ENCODE measurements at places on chromosomes 12 and 14.

- DNase-seq: no peak
Observed at GRCh38 chr14:66884149-66884548, 305.1 kb upstream of the GARIN2 start.

GRCh38 chr12:108559748-108560147 lies 1.2 kb downstream of the SART3 start:
- no peak for DNase-seq

DNA sequence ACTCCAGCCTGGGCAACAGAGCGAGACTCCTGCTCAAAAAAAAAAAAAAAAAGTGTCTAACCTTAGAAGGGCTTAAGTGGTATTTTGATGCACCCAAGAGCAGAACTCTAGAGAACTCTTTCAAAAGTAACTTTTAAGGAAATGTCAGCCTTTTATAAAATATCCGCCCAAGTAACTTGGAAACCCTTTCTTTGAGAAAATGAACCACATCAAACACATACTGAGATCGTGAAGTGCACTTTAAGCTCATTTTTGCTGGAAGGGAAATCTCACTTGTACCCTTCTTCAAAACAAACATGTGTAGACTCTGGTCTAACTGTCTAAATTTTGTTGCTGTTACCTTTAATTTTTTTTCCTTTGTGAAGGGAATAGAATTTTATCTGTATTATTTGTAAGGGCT lies 5.5 kb downstream of the C12orf56 start:
- no peak for DNase-seq

DNA sequence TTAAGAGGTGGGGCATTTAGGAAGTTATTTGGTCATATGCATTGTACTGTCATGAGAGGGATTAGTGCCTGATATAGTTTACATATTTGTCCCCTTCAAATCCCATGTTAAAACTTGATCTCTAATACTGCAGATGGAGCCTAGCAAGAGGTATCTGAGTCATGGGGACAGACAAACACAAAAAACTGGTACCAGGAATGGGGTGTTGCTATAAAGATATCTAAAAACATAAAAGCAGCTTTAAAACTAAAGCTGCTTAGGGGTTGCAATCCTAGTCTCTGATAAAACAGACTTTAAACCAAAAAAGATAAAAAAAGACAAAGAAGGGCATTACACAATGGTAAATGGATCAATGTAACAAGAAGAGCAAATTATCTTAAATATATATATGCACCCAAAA lies 11.6 kb downstream of the CRY1 start:
- DNase-seq: no peak

DNA sequence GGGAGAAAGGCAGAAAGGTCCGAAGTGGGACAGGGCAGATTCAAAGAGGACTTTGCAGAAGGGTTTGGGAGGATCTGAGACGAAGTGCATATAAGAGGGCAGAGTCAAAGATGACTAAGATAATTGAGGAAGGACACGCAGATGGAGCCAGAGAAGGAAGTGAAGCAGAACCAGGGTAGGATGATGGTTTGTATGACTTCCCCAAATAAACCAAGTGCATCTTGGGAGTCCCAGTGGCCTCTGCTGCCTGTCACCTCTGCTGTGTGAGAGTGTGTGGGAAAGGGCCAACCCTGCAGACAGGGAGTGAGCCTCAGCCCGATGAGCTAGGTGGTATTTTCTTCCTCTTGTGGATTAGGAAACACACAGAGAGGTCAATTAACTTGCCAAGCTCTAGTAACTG lies 36.8 kb downstream of the FLVCR2 start:
- DNase-seq: no peak

GRCh38 chr12:2526371-2526770 lies 268.4 kb upstream of the FKBP4 start:
- no peak for DNase-seq

DNA sequence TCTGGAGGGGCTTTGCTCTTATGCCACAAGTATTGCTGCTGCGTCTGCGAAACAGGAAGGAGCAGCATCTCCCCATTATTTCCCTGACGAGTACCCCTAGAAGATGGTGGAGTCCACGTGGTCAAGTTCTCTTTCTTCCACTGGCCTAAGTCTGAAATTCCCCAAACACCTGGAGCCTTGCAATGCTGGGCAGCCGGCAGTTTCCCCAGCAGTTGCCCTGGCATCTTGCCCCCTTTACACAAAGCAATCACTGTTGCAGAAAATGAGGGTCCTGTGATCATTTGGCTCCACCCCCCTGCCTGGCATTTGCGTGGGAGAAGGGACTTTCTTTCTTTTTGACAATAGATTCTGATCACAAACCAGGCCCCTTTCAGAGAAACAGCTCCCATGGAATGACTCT lies 56.9 kb downstream of the FOS start:
- no peak for DNase-seq

DNA sequence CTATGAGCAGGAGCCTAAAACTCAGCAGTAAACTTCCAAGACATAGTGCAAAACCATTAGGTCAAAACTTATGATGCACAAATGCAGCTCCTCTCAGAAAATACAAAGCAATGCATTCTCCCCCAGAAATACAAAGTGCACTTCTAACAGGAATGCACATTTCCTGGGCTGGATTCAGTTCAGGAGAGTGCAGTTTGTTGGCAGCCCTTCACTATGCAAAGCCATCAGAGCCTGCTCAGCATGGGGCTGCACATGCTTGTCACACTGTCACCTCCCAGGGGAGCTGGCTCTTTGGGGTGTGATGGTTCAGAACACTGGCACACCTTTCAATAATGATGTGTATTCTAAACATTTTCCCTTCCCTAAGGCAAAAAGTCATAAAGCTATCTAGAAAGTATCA lies 110.4 kb downstream of the KCNK10 start:
- no peak for DNase-seq

DNA sequence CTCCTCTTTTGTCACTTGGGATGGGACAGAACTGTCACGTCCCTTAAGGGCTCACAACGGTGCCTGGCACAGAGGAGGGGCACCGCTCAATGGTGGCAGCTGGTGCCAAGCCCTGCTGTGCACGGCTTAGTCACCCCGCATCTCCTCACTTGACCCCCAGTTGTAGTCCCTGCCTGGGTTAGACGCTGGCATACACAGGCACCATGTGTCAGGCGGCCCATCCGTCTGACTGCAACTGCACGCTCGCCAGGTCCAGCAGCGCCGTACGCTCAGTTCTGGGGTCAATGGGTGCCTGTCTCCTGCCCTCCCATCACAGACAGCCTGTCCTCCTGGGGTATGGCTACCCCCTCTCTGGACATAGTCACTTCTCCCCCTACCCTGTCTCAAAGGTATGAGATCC lies 1.6 kb upstream of the PACS2 start:
- DNase-seq: no peak

- no peak for DNase-seq
Observed at GRCh38 chr12:90939382-90939781, 15.6 kb downstream of the CCER1 start.

- no peak for DNase-seq
Observed at GRCh38 chr12:116885491-116885890, 4.2 kb upstream of the HRK start.

DNA sequence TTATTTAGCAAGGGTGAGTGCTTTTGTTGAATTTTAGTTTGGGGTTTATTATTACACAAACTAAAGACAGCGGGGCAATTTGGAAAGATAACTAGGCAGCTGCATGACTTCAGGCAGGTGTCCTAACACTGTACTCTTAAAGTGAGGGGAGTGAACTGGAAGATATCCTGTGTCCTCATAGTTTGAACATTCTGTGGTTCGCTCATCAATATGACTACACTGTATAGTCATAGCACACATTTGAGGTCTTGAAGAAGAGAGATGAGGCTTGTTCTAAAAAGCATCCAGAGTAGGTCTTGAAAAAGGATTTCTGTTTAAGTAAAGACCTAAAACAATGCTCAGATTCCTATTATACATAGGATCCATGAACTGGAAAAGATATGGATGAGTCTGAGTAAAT lies 1.7 kb upstream of the MAP3K9 start:
- DNase-seq: no peak

DNA sequence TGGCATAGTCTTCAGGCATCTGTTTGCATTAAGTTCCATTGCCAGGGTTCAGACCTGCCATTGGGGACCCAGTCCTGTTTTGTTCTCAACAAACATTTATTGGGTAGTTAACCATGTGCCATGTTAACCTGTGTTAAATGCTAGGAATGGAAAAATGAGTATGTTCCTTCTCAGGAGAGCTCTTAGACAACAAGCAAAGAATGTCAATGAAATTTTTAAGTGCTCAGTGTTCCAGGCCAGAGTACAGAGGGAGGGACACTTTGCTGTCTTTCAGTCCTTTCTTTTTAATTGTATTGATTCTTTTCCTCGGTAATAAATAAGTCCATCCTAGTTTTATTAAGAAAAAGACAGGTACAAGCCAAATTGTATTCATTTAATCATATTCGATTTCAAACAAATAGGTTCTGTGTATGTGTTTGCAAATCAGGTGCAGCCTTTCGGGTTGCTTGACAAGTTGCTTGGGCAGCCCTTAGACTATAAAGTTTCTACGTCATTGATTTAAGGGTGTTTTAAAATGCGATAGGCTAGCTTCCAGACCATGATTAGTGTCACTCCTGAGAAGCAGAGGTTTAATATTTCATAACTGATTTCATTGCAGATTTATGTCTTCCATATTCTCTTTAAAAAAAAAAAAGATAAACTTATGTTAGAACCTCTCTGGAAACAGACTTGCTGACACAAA lies 123.1 kb downstream of the DERA start:
- DNase-seq: no peak

DNA sequence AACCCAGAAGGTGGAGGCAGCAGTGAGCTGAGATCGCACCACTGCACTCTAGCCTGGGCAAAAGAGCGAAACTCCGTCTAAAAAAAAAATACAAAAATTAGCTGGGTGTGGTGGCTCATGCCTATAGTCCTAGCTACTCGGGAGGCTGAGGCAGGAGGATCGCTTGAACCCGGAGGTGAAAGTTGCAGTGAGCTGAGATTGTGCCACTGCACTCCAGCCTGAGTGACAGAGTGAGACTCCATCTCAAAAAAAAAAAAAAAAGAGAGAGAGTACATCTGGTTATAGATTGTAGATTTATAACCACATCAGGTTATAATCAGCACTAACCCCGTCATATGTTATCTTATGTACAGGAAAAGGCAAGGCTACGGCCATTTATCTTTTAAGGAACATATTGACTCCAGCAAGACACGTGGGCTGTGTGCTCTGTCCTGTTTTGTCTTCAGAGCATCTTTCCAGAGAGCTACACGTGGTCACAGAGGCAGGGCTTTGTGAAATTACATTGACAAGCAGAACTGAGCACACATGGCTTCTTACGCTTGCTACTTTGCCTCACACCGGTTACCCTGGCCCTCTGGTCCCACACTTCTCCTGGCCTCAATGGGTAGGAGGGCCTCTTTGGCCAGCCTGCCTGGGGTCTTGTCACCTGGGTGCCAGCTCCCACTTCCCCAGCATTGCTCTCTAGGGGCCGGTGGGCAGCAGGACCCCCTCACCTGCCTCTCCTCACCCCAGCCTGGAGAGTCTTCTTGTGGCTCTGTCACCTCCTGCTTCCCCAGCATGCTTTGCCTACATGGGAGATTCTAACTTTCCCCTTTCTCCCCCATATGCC lies 6.8 kb upstream of the DYNC1H1 start:
- no peak for DNase-seq

DNA sequence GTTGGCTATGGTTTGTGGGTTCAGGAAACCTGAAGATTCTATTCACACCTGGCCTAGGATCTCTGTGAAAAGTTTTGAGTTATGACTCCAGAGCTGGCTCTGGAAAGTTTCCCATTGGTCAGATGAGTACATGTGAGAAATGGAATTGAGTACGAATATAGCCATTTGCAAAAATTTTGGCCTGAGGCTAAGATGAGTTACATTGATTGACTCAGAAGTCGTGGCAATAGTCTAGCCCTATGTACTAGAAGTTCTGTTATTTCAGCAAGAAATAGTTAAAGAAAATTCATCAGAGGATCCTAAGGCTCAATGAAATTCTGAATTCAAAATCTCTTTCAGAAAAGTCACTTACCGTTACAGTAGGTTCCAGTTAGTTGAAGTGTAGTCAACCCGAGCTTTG lies 109.9 kb downstream of the PTCSC3 start:
- DNase-seq: no peak
